ENCODE measurements at places on chromosomes 1 and 21.
A peak's percentile ranks its signal among the peaks of the same experiment; 100 is the strongest.

DNA sequence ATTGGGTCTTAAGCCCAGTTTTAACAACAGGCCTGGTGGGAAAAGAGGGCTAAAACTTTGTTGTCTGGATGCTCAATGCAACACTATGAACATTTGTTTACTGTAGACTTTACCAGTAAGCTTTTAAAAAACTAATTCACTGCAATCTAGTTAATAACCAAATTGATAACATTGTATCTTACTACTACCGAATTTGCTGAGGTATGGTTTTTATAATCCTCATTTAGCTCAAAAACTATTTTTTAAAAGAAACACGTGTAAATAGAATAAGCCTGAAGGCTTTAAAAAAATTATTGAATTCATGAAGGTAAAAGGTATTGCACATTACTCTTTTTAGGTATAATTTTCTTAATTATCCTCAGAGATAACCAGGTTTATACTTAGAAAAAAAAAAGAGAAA, 500.6 kb downstream of the RWDD3 start:
- no peak for DNase-seq

DNA sequence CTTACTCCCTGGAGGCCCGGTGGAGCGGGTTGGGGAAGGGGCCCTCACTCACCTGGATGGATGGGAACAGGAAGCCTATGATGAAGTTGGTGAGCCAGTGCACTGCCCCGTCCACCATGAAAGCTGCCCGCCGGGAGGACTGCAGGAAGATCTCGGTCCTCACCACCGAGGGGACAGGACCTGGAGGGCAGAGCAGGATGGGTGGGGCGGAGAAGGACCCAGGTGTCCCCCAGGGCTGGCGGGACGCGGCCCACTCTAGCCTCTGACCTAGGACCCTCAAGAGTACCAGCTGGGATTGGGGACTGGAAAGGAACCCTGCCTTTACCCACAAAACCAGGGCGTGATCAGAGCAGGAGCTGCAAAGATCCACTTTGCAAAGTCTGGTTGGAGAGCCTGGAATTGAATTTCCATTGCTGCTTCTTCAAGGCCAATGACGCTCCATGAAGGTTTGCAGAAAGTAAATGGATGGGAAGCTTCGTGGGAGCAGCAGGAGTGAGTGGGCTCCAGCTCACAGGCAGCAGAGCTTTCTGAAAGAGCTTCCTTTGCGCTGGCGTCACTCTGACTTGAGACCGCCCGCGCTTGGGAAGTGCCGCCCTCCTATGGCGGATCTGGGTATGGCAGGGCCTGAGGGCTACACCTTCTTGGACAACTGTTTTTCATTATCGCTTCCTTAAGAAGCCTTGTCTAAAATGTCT, 21.4 kb downstream of the SLC2A7 start:
- peak; percentile 86 for DNase-seq

GRCh38 chr1:234288946-234289345, 84.3 kb upstream of the COA6 start:
- no peak for DNase-seq

- DNase-seq, result no peak
These were observed 349 bp downstream of the ADGRB2 start for GRCh38 chr1:31763671-31764311.

DNA sequence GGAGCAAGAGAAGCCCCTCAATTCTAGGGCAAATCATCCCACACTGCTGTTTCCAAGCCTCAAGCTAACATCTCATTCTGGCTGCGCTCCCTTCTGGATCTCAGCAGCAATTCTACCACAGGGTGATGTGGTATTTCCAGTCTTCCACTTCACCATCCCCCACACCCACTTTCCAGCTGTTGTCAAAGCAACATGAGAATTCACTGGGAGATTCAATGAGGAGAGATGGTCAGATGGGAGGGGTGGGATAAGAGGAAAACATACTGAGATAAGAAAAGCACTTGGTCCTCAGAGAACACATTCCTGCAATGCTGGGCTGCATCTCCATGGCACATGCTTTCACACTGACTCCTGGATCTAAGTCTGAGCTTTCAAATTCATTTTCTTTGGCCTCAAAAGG, 47.3 kb upstream of the LRRC52 start:
- peak; percentile 79 for DNase-seq

- DNase-seq, result no peak
These were observed 164.4 kb downstream of the GIPC2 start for GRCh38 chr1:78210175-78210574.

- DNase-seq, result no peak
These were observed 14.0 kb upstream of the PABPC4 start for GRCh38 chr1:39590546-39590945.

- no peak for DNase-seq
These were observed 139.8 kb downstream of the KAZN start for GRCh38 chr1:14738235-14738634.

DNA sequence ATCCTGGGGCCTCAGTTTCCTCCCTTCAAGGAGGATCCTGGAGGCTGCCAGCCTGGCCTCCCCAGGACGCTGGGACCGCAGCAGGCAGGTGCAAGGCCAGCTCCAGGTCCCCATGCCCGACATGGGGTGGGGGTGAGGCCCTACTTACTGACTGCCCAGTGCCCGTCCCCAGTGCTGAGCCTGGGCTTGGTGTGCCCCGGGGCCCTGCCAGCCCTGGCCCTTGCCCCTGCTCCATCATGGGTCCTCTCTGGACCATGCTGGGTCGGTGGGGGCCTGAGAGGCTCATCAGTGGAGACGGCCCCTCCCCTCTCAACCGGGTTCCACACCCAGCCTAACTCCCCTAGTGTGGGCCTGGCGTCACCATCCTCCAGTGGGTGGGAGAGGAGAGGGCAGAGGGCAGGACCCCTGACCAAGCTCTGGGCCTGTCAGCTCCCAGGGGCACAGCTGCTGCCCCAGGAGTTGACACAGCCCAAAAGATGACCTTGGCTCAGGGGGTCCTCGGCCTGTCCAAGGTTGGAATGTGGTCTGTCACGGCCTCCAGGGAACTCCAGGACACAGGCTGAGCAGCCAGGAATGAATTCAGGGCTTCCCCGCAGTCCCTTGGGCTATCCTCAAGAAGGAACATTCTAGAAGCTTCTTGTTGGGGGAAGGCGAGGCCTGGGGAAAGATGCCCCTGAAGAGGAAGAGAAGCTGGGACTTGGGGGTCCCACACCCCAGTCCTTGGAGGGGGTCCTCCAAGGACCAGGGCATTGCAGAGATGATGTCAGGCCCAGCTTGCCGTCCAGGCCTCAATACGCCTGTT, 17.6 kb upstream of the ARF1 start:
- DNase-seq, result no peak

- no peak for DNase-seq
These were observed 142.8 kb upstream of the RAB4A start for GRCh38 chr1:229128066-229128608.

DNA sequence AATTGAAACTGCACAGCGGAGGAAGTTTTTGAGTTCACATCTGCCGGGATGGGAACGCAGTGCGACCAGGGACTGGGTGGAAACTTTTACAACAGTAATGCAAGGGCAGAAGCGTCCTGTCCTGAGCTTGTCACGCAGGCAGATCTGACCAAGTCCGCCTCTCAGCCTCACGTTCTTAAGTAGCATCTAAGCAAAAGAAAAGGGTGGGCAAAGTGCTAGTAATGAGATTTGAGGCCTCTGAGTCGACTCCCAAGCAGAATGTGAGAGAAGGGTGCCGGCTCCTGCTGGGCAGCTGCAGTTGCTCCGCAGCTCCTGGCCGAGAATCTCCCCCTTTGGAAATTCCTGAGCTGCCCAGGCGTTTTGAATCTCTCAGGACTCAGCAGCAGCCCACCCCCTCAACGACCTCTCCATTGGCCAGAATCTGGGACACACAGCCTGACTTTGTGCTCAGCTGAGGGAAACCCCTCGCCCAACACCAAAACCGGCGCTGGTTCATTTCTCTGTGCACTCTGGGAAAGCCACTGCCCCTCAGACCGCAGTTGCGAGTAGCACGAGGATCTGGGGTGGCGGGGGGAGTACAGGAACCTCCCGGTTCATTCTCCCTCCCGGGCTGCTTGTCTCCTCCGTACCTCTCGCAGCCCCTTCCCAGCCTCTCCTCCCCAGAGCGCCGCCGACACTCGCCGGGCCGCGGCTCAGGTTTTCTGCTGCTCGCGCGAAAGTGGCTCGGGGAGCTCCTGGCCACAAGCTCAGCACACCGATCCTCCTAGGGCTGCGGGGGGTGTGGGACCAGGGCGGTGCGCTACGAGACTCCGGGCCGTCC, 913 bp upstream of the S1PR1 start:
- DNase-seq, result peak; percentile 67

GRCh38 chr1:41582004-41582325, 97.5 kb upstream of the EDN2 start:
- no peak for DNase-seq

DNA sequence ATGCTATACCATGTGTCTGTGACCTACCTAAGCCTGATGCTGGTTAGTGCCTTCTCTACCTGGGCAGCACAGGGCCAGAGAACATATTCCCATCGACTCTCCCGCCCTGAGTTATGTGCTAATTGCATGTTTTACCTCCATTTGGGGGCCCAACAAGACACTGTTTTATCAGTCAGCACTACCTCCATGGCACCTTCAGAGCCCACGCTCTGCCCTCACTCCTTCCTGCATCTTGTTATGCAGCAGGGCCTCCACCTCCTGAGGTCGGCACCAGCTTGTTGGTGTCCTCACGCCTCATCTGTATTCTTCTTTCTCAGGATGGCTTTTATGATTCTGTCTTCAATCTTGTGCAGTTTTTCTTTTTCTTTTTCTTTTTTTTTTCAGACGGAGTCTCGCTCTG, 11.9 kb downstream of the WNT9A start:
- no peak for DNase-seq

DNA sequence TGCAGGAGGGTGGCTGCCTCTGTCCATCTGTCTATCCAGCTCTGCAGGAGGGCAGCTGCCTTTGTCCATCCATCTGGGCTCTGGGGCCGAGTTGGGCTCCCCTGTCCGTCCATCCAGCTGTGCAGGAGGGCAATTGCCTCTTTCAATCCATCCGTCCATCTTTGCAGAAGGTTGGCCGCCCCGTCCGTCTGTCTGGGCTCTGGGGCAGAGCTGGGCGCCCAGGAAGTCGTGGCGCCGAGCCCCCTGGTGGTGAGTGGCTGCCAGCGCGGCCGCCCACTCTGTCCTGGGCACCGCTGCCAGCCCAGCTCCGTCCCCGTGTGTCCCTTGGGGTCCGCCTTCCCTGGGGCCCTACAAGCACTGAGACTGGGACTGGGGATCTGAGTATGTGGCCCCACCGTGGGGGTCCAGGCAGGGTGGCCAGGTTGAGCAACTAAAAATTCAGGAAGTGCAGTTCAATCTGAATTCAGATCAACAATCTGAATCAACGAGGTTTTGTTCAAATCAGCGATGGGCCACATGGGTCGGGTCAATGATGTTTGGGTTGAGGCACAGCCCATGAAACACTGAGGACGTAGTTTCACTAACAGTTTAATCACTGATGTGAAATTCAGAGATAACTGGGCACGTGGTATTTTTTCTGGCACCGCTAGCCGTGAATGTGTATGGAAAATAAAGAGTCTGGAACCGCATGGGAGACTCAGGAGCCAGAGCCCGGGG, 99.1 kb upstream of the ACTRT2 start:
- DNase-seq, result no peak

DNA sequence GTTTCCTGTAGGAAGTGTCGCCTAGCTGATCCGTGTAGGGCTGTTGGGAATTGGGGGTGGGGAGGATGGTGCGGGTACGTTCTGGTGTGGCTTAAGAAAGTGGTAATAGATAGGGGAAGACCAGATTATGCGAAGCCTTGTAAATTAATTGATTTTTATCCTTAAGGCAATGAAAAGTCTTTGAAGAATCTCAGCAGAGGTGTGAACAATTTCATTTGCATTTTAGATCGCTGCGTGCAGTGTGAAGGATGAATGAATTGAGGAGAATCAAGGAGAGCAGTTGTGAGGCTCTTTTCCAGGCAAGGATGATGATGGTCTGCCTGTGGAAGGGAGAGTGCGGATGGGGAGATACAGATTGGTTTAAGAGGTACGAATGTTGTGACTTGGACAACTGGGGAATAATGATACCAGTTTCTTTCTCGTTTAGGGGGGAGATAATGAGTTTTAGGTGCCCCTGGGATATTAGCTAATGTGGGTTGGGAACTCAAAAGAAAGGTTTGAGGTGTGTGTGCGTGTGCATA, 813 bp upstream of the DEDD start:
- no peak for DNase-seq

- peak; percentile 74 for DNase-seq
These were observed 51.0 kb downstream of the CASQ2 start for GRCh38 chr1:115717541-115717940.

- no peak for DNase-seq
These were observed 7.0 kb downstream of the TRIM11 start for GRCh38 chr1:228399531-228400236.

DNA sequence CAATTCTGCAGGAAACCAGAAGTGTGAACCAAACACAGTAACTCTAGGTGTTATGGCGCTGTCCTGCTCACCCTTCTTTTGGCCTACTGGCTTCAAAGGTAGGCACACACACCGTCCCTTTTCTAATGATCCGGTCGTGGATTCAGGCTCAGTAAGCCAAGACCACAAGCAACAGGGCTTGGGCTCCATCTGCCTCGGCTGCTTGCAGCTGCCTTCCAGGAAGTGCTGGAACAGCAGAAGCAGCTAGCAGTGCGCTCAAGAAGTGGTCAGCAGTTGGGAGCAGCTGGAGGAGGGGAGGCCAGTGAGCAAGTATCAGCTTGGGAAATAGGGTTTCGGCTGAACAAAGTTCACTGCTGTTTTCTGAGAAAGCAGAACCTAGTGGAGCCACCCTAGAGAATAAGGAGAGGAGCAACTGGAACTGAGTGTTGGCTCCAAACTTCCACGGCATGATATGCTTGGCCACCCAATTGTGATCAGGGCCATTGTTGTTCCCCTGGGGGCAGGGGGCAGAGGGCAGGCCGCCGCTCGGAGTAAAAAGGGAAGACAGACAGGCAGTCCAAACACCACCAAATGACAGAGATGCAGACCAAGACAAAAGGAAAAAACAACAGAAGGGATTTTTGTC, 173.4 kb downstream of the TOMM20 start:
- no peak for DNase-seq

DNA sequence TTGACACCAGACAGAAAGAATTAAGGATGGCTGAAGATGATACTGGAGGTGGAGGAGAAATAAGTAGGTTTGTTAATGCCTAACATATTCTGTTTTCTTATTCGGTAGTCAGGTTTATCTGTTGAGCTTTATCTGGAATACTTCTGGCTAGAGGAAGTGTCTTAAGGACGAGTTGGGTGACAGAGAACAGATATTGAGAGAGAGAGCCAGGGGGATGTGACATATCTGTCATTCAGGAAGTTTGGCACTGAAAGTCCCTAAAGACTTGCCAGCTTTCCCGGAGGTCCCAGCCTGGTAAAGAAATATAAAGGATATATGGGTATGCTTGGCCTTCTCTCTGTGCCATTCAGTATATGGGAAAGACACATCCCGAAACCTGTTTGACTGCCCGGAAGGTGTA, 280.6 kb downstream of the ZP4 start:
- no peak for DNase-seq

GRCh38 chr21:25871566-25871965, 136.8 kb downstream of the GABPA start:
- peak; percentile 46 for DNase-seq
